Activated naive CD4-positive, alpha-beta T cell treated with anti-CD3 and anti-CD28 coated beads for 36 hours (primary cell): ENCODE measurements at places on chromosomes 12 and 14.

DNA sequence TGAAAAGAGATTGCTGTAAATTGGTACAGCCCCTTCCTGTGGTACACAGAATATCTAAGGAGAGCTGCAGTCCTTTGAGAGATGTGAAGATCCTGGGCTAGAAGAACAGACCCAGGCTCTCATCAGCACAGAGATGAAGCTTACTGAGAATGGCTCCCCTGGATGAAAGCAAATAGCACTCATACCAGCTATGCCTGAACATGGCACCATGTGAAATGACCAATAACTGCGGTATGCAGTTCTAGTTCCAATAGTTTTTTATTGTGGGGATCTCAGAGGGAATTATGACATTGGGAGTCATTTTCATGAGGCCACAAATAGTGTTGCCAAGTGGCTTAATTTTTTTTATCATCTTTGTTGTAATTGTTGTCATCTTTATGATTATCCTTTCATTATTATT is 15.4 kb upstream of the TRHDE start:
- no peak for DNase-seq

- no peak for DNase-seq
Observed at GRCh38 chr12:82474798-82475184, 116.5 kb downstream of the METTL25 start.

DNA sequence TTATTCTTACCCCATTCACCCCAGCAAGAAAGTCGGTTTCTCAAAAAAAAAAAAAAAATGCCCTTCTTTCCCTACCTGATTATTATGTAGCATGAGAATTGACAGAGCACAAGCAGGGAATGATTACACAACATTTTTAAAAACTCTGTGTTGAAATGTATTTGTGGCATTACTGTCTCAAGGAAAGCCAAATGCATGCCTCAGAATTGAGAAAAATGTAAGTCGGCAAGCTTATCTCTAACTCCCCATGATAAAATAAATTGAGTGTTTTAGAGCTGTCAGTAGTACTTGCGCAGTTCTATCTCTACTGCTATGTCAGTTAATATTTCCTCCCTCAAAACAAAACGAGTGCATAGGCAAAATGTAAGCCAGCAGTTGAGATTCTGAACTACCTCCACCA is 25.7 kb downstream of the ANO4 start:
- DNase-seq: no peak

- DNase-seq: no peak
Observed at GRCh38 chr12:75452675-75453330, 27.8 kb upstream of the GLIPR1 start.

DNA sequence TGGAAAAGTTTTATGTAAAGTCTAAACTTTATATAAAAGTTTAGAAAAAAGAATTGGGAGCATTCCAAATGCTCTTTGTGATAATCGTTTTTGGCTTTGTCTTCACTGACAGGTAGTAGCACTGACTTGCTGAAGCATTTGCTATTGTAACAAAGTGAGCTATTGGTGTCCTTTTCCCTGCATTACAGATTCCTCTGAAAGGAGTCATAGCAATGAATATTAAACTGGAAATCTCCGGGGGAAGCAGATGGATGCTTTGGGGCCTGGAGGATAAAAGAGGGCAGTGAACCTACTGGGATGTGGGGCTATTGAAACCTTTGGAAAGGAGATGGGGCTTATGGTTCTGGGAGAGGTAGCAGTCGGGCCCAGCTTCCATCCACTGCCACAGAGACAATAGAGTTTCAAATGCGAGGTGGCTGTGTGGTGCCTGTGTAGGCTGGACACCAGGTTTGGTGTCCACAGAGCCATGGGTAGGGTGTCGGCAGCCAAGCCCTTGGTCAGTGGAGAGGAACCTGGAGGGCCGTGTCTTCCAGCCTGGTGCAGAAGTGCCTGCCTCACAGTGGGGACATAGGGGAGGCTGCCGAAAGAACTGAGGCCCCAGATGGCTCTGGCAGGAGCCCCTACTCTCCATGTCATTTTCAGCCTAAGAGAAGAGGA is 10.1 kb downstream of the GSG1 start:
- no peak for DNase-seq

- DNase-seq: no peak
Observed at GRCh38 chr12:24574538-24574937, 374.4 kb downstream of the BCAT1 start.

DNA sequence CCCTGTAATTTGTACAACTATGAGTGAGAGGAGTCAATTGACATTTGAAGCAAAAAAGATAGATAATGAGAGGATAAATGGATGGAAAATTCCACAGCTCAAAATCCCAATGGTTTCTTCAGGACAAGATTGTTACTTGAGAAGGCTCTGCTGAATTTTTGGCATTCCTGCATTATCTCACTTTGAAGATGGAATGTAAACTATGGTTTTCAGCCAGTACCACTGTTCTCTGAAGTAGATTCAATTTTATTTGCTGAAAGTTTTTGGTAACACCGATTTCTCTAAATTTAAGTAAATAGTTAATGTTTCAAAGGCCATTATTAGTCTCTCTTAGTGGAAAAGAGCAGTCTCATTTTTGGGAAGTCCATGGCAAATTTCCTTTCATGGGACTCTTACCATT is 121.9 kb upstream of the SLC38A2 start:
- DNase-seq: no peak

- no peak for DNase-seq
Observed at GRCh38 chr12:59446116-59446515, 149.7 kb upstream of the SLC16A7 start.
